Fibroblast of skin of right biceps (primary cell): ENCODE measurements at places on chromosomes 4 and X.
A peak's percentile ranks its signal among the peaks of the same experiment; 100 is the strongest.

- no peak for DNase-seq
These were observed 150.6 kb upstream of the MBNL3 start for GRCh38 chrX:132639446-132639845.

DNA sequence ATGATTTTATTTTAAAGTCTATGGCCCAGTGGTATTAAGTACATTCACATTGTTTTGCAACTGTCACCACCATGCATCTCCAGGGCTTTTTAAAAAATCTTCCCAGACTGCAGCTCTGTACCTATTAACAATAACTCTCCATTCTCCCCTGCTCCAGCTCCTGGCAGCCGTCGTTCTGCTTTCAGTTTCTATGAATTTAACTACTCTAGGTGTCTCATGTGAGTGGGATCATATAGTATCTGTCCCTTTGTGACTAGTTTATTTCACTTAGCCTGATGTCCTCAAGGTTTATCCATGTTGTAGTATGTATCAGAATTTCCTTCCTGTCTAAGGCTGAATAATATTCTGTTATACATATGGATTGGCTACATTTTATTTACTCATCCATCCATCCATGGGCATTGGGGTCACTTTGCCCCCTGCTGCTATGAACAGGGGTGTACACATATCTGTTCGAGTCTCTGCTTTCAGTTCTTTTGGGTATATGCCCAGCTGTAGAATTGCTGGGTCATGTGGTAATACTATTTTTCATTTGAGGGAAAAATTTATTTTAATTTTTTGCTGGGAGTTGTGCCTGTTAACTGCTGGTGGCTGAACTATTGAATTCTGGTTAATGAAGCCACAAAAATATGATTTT is 131.3 kb downstream of the ARHGAP10 start:
- peak; percentile 27 for DNase-seq

GRCh38 chr4:107950746-107951540 is 19.6 kb downstream of the CYP2U1 start:
- DNase-seq = peak; percentile 22

GRCh38 chr4:88230969-88231771 is 53.2 kb downstream of the PPM1K start:
- DNase-seq = no peak
